ENCODE measurements at places on chromosomes 13 and 19. TPM values are rescaled to one million over a fixed set of nuclear protein-coding genes. Genes with fewer than 3 reads are reported as not detected.

Gene MEF2B
- 0.13 TPM for total RNA-seq

Gene HIPK4
- total RNA-seq = not detected

Gene ANGPTL4
- total RNA-seq = 13.2 TPM

Gene PINLYP
- total RNA-seq = 2.3 TPM

Measured in pulmonary artery endothelial cell (primary cell).